Stimulated activated CD4-positive, alpha-beta T cell treated with anti-CD3 and anti-CD28 coated beads, Interleukin-4, amount 100 ng/mL, for 24 hours (primary cell): ENCODE measurements at places on chromosomes 3 and 15.
A peak's percentile ranks its signal among the peaks of the same experiment; 100 is the strongest.

- no peak for DNase-seq
These were observed 112.5 kb downstream of the CPNE4 start for GRCh38 chr3:131922356-131922755.

DNA sequence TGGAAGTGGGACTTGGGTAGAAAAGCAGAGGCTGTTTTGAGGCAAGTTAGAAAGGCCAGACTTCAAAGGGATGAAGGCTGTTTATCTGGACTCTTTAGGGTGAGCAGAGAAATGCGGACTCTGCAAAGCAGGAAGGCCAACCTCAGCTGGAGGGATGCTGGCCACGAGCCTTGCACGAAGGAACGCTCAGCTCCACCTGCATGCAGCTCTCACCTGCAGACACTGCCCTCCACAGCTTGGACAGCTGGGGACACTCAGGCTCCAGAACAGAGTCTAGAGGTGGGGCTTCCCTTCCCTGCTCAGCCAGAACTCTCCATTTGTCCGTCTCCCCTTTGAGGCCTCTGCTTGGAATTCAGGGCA lies 229.7 kb downstream of the ADAMTS17 start:
- no peak for DNase-seq

DNA sequence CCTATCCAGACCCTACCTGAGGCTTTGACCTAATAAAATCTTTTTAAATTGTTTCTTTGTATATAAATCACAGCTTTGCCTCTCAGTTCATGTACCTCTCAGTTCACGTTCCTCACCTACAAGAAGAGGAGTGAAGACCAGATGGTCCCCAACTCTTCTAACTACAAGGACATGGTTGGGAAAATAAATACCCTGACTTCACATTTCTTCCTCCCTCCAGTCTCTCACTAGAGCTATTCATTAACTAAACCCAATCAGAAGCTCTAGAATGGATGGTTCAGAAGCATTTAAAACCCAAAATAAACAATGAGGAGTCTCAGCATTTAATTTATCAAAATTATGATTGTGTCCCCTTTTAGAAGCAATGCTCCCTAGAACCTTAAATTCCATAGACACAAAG lies 97.3 kb upstream of the AGTR1 start:
- DNase-seq, result no peak

GRCh38 chr15:84762840-84763572 lies 14.6 kb downstream of the ZNF592 start:
- no peak for DNase-seq

- DNase-seq, result no peak
These were observed 235.5 kb downstream of the PTPRG start for GRCh38 chr3:61796911-61797310.

- DNase-seq, result no peak
These were observed 9.9 kb downstream of the ALDH1A3 start for GRCh38 chr15:100889385-100890050.

DNA sequence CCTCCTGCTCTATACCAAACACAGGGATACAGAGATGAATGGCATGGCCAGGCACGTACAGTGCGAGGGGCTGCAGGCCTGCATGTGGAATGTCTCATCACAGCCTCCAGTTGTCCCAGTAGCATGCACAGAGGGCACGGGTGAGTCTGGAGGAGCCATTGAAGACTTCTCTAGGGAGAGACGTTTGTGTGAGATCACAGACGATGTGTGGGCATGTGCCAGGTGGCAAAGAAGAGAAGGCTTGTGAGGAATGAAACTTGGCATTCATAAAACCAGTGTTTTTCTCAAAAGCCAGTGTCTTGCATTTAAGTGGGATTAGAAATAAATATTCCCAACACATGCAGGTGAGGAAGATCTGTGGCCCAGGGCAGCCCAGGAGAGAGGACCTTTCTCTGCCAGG lies 119.1 kb upstream of the UBE3A start:
- no peak for DNase-seq

DNA sequence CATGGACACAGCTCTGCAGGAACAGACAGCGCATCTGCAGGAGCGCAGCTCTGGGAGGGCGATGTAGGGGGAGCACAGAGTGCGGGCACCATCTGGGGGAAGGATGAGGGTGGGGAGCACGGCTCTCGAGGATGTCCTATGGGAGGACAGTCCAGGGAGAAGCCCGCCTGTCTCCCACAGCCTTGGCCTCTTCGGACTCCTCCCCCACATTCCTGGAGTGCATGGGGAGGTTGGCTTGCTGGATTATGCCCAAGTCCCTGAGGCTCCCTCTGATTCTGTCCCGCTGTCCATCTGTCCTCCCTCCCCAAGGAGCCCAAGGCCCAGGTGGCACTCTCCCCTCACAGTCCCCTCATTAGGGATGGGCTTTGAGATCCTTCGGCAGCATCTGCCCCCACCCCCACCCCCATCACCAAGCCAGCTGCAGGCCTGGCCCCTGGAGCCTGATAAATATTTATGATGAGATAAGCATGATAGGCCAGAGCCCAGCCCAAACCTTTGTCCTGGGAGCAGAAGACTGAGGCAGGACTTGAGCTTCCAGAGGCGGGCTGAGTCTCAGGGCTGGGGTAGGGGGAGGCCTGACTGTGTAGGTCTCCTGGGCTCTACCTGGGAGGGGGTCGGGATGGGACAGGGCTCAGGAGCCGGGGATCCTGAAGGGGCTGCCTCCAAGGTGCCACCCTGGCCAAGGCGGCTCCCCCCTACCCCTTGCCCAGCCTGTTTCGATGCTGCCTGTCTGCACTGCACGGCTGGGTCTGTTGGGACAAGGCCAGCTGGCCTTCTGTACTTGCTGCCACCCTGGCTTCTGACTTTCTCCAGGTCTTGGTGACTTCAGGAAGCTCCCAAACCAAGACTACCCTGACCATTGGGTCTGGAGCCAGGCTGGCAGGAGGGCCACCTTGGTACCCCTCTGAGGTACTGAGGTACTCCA lies 28.6 kb upstream of the SEMA3F start:
- no peak for DNase-seq

DNA sequence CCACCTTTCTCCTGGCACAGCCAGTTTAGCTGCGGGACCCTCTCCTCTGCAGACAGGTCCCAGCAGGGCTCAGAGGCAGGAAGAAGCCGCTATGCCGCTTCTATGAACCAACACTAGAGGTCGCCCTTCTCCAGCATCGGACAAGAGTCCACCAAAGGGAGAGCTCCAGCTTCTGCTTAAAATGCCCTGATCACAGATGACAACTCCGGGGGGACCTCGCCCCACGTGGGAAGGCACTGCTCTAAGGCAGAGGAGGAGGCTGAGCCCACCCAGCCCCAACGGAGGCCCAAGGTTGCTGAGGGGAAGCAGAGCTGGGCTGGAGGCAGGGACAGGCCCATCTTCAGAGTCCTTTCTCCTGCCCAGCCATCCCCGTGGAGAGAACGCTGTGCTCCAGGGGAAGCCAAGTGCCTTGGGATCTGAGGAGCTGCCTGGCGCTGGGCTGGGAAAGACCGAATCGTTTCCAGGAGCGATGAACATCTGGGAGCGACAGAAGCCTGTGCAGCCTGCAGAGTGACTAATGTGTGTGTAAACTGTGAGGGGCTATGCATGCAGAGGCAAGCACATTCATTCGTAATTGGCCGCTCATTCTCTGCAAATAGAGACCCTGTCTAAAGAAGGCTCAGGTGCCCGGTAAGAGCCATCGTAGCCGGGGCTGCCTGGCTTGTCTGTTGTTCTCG lies 43.5 kb upstream of the BDH1 start:
- DNase-seq, result peak; percentile 82

GRCh38 chr15:45377609-45378148 lies 665 bp downstream of the GATM start:
- no peak for DNase-seq

DNA sequence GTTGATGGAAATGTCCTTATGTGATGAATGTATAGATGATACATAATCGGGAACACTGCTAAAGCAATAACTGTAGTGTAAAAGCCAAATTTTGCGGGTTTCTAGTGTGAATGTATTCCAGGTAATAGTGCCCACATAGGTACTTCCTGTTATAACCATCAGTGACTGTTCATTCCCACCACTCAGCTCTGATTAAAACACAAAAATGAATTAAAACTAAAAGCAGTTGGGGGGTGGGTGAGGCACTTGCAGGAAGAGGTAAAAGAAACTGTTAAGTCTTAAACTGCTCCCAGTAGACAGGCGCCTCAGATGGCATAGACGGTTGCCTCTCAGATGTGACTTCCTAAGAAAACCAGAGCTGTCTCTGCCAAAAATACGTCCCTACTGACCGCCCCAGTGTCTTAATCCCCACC lies 893 bp upstream of the MTHFS start:
- peak; percentile 22 for DNase-seq

- no peak for DNase-seq
These were observed 1.5 kb downstream of the CHSY1 start for GRCh38 chr15:101250341-101250831.

- no peak for DNase-seq
These were observed 162.7 kb downstream of the GMNC start for GRCh38 chr3:190699776-190700175.

GRCh38 chr3:69735893-69736292 lies 3.4 kb upstream of the MITF start:
- no peak for DNase-seq

GRCh38 chr15:34056911-34057310 lies 17.9 kb upstream of the AVEN start:
- DNase-seq, result no peak

DNA sequence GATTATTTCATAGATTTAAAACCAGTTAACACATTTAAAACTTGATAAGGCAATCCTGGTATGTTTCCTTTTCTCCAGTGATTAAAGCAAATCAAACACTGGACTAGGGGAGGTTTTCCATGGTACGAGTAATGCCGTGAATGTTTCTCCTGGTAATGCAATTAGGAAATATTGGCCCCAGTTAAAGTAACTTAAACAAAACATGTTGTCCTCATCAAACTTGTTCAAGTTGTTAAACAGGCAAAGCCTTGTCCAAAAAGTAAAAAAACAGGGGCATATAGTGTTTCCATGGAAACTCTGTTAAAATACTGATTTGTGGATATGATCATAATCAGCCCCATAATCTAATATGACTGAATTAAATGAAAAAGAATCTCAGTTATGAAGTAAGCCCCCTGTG lies 13.1 kb upstream of the LRTM1 start:
- no peak for DNase-seq

DNA sequence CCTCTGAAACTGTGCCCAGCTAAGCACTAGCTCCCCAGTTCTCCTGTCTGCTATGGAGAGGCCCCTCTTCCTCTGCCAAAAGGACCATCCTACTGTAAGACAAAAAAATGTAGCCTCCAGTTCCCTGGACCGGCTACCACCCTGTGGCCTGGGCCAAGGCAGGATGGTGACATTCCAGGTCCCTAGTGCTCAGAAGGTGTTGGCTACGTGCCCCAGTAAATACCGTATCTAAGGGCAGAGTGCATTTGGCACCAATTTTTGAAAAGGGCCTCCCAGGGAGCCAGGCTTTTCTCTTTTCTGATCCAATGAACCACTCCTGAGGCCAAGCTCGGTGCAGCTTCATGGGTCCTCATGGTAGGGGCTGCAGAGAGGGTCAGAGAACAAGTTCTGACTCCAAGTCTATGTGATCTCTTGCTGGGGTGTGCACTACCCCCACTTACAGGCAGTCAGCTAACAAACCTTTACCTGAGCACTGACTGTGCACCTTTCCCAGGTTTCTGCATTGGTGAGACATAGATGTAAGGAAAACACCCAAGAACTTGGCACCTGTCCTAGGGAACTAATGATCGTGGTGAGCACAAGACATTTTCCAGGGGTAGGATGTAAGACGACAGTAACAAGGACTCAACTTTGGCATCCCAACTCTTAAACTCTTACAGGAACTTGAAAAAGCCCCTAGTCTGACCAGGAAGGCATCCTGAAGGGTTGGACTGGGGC lies 32.6 kb downstream of the TLE3 start:
- no peak for DNase-seq

DNA sequence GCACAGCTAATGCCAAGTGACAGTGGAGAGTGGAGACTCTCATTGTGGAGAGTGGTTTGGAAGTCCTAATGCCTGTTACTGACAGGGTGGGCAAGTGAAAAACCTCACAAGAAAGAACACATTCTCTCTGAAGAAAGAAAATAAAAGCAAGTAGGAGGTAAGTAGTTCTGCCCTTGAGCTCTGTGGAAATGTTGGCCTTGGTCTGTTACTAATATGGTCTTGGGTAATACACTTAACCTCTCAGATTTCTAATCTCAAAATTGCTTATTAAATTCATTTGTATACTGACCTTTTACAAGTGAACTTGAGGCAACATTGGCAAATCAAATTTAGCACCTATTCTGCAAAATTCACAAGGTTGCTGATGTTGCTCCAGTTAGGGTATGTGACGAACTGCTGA lies 291.6 kb upstream of the CBLB start:
- no peak for DNase-seq

GRCh38 chr3:67289626-67290025 lies 291.5 kb downstream of the KBTBD8 start:
- DNase-seq, result no peak

- DNase-seq, result no peak
These were observed 168.1 kb upstream of the MBNL1 start for GRCh38 chr3:152100491-152101132.

GRCh38 chr3:120791913-120792312 lies 49.4 kb downstream of the GTF2E1 start:
- no peak for DNase-seq
